ENCODE measurements at places on chromosomes 2 and 18.
A peak's percentile ranks its signal among the peaks of the same experiment; 100 is the strongest.

GRCh38 chr18:59420244-59420643, 61.2 kb upstream of the LMAN1 start:
- DNase-seq = no peak

DNA sequence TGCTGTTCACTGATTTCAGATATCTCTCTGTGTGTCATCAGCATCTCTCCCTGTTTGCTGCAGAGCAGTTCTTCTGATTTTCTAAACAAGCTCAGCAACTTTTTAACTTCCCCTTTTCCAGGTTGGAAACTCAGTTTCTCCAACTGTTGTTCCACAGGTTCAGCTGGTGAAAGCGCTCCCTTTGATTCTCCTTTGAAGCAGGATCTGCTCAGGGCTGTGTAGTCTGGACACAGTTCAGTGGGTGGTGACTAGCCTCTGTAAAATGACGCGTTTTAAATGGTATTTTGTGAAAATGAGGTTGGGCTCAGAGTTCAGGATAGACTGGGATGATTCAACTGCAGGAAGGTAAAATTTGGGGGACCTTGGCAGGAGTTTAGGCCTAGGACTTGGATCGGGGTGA, 106.3 kb downstream of the TRIM43 start:
- no peak for DNase-seq

DNA sequence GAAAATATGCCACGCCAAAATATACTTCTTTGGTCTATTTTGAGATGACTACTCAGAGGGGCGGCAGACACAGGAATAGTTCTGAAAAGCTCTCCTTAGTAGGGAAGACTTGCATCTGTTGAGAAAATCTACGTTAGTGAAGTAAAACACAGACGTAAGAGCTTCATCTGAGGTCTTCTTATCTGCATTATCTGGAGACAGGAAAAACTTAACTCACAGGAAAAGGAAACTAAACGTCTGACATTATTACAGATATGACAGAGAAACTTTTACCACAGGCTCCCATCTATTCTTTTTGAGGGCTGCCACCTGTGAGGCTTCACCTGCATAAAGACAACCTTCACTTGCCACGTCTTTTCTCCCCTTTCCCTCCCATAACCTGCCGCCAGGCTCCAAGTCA, 1295.7 kb downstream of the LRP1B start:
- no peak for DNase-seq

DNA sequence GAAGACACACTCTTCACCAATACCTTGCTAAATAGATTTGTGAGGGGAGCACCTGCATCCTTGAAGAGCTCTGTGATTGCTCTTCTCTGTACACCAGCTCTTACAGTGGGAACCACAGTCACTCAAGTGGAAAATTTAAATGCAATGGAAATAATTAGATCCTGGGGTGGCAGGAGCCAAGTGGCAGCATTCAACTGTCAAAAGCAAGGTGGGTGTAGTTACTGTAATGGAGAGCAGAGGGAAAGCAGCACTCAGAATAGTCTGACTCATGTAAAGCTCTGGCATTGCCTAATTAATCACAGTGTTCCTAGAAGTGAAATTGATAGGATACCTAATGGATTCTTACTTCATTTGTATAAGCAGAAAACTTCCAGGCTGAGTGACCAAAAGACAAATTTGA, 245.8 kb downstream of the KCNE4 start:
- DNase-seq = no peak

DNA sequence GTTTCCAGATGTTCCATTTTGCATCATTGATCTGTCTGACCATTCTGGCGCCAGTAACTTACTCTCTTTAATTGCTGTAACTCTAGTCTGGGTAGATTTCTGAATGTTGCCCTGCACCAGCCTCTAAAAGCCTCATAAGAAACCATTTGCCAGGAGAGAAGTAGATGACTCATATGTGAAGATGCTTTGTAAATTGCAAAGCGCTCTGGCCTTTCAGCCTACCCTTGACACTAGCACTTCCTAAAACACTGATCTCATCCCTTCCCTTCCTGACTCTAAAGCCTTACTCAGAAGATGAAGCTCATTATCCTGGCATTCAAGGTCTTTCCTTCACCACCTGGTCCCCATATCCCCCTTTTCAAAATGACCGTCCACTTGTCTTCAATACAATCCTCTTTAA, 193.2 kb upstream of the MEX3C start:
- no peak for DNase-seq

DNA sequence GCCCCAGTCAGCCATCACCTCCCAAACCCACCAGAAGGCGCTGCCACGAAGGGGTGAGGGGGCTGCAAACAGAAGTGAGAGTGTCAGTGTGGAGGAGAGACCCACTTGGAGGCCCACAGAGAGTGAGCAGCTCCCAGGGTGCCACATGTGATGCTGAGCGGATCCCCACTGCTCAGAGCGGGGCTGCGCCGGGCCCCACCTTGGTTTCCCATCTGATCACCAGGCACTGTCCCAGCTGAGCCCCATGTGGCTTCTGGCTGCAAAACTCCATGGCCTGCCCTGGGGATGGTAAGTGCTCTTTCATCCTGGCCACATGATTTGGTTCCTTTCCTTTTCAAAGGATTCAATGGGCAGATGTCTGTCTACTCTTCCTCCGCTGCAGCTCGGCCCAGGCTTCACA, 23.8 kb downstream of the SNORC start:
- DNase-seq = no peak

DNA sequence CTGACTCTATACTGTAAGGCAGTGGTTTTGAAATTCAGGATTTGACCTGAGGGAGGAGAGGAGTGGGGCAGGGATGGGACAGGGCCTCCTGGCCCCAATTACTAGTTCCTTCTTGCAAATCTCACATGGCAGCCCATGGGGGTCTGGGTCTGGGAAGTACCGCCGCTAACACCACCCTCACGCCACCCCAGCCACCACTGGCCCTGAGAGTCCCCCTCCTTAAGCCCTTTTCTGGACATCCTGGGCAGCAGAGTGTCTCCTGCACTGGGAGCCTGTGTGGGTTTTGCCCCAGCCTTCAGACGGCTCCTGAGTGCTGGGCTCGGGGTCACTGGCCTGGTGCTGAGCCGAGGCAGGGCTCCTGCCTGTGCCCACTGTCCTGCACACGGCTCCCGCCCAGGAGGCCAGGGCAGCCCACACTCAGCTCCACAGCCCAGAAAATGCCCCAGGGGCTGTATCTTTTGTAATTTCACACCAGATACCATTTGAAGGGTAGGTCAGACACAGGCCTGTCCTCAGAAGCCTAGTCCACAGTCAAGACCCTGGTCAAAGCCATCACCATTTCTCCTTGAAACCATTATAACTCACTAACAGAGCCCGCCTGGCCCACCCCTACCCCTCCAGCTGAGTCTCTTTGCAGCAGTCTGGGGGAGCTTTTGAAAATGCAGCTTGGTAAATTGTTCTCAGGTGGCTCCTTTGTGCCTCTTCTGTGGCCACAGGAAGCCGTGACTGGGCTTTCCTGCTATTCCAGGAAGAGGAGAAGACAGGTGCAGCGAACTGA, 55.1 kb downstream of the CYP27C1 start:
- no peak for DNase-seq

DNA sequence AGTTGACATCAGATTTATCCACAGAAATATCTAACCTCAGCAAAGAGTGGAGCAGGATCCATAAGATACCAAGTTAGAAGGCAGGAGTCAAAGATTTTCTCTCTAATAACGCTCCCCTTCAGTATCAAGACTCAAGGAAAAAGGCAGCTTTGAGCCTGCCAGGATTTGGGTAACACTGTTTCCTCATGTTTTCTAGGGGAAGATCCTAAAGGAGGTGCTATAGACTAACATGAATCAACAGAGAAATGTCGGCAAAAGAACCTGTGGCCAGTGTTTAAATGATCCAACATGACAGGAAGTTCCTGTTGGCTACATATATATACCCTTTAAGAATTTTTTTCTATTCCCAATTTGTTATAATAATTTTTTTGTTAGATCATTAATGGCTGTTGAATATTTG, 402.3 kb downstream of the TGIF1 start:
- DNase-seq = no peak

DNA sequence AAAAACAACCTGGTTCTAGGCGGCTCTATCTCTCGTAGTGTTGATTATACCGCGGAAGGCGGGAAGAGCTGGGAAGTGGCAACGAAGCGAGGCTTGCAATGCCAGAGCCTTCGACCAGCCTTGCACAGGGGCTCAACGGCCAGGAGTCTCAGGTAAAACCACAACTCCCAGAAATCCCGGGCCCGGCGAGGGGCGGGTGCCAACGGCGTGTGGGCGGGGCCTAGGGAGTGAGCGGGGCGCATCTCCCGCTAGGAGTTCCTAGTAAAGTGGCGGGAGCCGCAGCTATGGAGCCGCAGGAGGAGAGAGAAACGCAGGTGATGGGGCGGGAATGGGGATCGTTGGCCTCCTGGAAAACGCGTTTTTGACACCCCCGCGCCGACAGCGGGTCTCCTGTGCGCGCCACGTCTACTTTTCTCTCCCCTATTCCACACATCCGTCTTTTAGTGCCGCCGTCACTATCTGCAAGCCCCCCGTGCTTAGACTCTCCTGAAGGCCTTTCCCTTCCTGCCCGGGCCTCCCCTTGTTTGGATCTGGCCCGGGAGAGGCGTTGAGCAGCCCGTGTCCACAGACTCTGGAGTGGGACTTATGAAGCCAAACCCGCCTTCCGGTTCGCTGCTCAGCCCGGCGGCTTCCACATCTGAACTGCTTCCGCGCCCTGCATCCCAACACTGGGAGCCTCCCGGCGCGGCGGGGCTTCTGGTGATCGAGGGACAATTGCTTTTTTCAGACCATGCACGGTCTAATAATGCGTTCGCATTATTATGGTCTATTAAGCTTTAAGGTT, at the start of gene HAUS1:
HAUS1 (plus strand) TSS at position 258 of the 784 bp plus-strand sequence; CDS start at position 285, 27 bp downstream.
- peak; percentile 83 for DNase-seq

DNA sequence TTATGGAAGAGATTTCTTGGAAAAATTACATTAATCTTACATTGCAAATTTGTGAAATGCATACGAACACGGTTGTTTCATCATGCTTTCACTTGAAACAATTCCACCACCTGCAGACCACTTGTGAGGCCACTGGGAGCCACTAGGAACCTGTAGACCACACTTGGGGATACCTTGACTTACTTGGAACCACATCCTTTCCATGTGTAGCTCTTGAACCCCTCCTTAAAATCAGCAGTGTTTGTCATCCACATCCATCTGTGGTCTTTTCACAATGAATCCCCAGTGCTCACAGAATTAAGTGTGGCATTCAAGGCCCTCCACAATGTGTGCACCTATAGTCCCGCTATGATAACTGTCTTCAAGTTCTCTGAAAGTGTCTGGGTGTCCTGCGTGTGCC, 350.9 kb downstream of the MYCN start:
- no peak for DNase-seq

GRCh38 chr18:1488957-1489356, 584.3 kb downstream of the ADCYAP1 start:
- DNase-seq = no peak

- DNase-seq = no peak
Observed at GRCh38 chr2:31216734-31217133, 581 bp downstream of the CAPN14 start.

All from suppressor macrophage treated with lipopolysaccharide for 4 hours (primary cell).